ENCODE measurements at places on chromosomes 16 and 17.

DNA sequence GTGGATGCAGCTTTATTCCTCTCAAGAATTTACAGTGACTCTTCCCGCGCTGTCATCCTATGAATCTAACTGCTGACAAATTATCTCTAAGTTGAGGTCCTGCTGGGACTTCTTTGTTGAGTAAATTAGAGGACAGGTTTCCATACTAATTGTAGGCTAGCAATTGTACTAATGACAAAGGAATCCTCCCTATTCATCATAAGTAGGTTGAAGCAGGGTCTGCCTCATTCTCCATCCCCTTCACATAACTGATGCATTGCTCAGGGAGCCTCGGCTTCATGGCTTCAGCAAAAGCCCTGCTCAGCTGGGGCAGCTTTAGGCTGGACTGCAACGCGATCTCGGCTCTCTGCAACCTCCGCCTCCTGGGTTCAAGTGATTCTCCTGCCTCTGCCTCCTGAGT is 83.1 kb upstream of the IRX6 start:
- peak; percentile 10 for DNase-seq

GRCh38 chr17:77288115-77288619 is 147.4 kb downstream of the SEC14L1 start:
- DNase-seq, result peak; percentile 65

DNA sequence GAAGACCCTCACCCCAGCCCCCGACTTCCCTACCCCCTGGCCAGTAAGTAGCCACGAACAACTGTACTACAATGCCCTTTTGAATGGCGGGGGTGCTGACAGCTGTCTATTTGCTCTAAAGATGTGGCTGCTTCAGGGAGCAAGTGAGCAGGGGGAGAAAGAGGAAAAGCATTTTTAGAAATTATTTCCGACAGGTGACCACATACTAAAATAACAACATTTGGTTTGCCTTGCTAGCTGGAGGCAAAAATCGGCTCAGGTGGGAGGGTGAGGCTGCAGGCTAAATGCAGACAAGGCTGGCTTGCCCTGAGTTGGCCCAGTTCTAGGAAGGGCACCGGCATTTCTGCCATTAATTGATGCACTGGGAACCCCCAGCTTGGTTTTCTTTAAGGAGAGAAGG is 188.5 kb downstream of the XYLT1 start:
- no peak for DNase-seq

DNA sequence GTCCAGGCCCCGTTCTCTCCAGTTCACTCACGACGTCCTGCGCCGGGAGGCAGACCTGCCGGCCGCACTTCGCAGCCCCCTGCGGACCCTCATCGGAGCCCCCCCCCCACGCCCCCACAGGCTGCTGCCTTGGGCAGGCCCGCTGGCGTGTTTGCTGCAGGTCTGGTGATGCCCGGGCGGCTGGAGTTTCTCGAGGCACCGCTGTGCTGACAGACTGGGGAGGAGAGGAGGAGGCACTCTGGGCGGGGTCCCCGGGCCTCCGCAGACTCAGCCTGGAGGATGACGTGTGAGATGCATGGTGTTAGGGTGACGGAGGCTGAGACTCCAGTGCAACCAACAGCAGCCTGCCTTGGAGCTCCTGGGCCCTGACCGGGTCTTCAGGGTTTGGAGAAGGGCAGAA is 24.1 kb downstream of the BAIAP2 start:
- no peak for DNase-seq
